ENCODE measurements at places on chromosomes 7 and 10. TPM values are rescaled to one million over a fixed set of nuclear protein-coding genes. Genes with fewer than 3 reads are reported as not detected.

SHH gene
- 0.05 TPM for total RNA-seq

GRCh38 chr7:7417851-7418250 is 117.8 kb downstream of the COL28A1 start:
- no peaks in the 10 kb centered on the region for H3K27me3 ChIP-seq
- no peak for DNase-seq
- H3K4me3 ChIP-seq: no peak overlapping the region
- no peaks in the 10 kb centered on the region for H3K36me3 ChIP-seq

GRCh38 chr7:3753868-3754267 is 452.8 kb downstream of the SDK1 start:
- no peak for DNase-seq
- no peaks in the 10 kb centered on the region for H3K27me3 ChIP-seq
- no peaks in the 10 kb centered on the region for H3K4me1 ChIP-seq
- no peak overlapping the region for H3K4me3 ChIP-seq
- no peak overlapping the region for H3K27ac ChIP-seq
- peaks cover 3% of the 10 kb centered on the region for H3K36me3 ChIP-seq

ASAH2 gene
- total RNA-seq: 3.9 TPM

- H3K27ac ChIP-seq: no peak overlapping the region
- DNase-seq: no peak
- no peaks in the 10 kb centered on the region for H3K27me3 ChIP-seq
- peaks cover 18% of the 10 kb centered on the region for H3K4me1 ChIP-seq
- H3K4me3 ChIP-seq: no peak overlapping the region
These were observed 705.0 kb downstream of the AUTS2 start for GRCh38 chr7:70303309-70303708.

DNTT gene
- not detected for total RNA-seq

DNA sequence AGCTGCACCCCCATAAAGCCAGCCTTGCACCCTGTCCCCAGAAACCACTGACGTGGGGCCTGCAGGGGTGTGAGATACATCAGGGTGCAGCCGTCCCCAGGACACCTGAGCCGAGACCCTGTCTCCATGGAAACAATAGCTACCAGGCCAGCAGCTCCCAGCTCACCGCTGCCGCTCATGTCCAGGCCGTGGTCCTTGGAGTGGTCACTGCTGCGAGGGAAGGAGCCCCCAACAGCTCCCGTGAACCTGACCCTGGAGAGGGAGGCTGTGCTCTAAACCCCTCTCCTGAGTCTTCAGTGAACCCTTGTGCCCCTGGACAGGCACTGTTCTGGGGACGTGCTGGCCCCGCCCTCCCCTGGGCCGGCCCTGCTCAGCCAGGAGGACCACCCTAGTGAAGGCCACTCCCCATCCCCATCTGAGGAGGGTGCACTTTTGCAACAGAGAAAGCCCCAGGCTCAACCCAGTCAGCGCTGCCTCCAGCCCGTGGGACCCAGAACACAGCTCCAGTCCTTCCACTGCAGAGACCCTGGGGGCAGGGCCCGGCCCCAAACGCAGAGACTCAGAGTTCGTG is 19.6 kb upstream of the INPP5A start:
- no peaks in the 10 kb centered on the region for H3K4me1 ChIP-seq
- H3K27me3 ChIP-seq: no peaks in the 10 kb centered on the region
- no peak overlapping the region for H3K27ac ChIP-seq
- DNase-seq: no peak
- H3K36me3 ChIP-seq: peaks cover 1% of the 10 kb centered on the region
- no peak overlapping the region for H3K4me3 ChIP-seq

TFPI2 gene
- total RNA-seq: 0.34 TPM

UMAD1 gene
- 31.4 TPM for total RNA-seq

ELFN1 gene
- not detected for total RNA-seq

SPDYE17 gene
- total RNA-seq: not detected

MBL2 gene
- not detected for total RNA-seq

STEAP1B gene
- not detected for total RNA-seq

DNA sequence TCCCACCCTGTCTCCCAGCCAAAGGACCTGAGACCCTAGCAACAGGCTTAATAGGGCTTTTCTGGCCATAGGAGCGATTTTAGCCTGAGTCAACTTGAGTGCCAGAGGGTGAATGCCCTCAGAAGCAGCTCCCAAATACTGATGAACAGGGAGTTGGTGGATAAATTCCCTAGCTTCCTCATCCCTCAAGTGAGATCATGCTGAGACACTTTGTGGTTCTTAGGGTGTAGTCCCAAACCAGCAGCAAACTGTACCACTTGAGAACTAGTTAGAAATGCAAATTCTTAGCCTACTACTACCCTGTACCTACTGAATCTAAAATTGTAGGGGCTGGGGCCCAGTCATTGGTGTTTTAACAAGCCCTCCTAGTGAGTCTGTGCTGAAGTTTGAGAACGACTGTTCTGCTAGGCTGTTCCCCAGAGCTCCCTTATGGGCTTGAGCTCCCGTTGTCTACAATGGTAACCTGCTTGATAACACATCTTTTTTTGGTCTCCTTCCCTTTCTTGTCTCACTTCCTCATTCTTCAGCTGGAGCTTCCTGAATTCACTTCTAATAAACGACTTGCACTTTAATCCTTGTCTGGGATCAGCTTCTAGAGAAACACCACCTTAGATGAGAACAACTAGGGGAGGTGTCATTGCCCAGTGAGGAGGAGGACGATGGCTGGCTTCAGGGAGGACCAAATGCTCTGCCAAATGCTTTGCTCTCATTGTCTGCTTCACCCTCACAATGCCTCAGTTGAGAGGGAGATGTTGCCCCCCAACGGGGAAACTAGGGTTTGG is 18.2 kb upstream of the CDH23 start:
- H3K4me3 ChIP-seq: no peak overlapping the region
- no peak for DNase-seq
- H3K27me3 ChIP-seq: no peaks in the 10 kb centered on the region
- H3K27ac ChIP-seq: no peak overlapping the region
- no peaks in the 10 kb centered on the region for H3K36me3 ChIP-seq

LIPK gene
- total RNA-seq: not detected

GRCh38 chr7:32364581-32364980 is 125.6 kb downstream of the LSM5 start:
- DNase-seq: no peak
- H3K27ac ChIP-seq: no peak overlapping the region
- H3K4me1 ChIP-seq: no peaks in the 10 kb centered on the region

DNA sequence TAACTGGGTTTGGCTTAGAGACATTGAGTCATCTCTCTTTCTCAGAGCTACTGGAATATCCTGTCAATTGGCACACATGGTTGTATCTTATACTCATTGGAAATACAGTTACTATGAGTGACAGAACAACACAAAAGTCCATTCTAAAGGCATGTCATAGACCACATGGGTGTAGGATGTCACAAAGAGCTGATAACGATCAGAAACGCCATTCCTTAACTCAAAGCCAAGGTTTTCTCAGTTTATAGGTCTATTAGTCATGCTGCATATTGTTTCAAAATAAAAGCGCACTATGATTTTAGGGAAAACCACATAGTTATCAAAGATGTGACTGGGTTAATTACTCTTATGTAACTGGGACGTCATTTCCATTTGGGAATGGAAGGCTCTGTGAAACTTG is 147.2 kb upstream of the FAM171A1 start:
- H3K4me3 ChIP-seq: no peak overlapping the region
- peaks cover 22% of the 10 kb centered on the region for H3K27me3 ChIP-seq
- H3K36me3 ChIP-seq: no peaks in the 10 kb centered on the region
- H3K4me1 ChIP-seq: no peaks in the 10 kb centered on the region
- DNase-seq: no peak
- no peak overlapping the region for H3K27ac ChIP-seq

- no peak for DNase-seq
- no peak overlapping the region for H3K4me3 ChIP-seq
- H3K4me1 ChIP-seq: no peaks in the 10 kb centered on the region
- H3K27ac ChIP-seq: no peak overlapping the region
- H3K27me3 ChIP-seq: no peaks in the 10 kb centered on the region
These were observed 132.1 kb downstream of the CSTF2T start for GRCh38 chr10:51567271-51567670.

GRCh38 chr7:5701085-5701914 is 80.2 kb downstream of the RNF216 start:
- H3K27me3 ChIP-seq: no peaks in the 10 kb centered on the region
- peaks cover 11% of the 10 kb centered on the region for H3K36me3 ChIP-seq
- peak overlapping the region; percentile 73 for H3K4me3 ChIP-seq
- H3K27ac ChIP-seq: peak overlapping the region; percentile 22
- DNase-seq: peak; percentile 79
- H3K4me1 ChIP-seq: peaks cover 91% of the 10 kb centered on the region

DNA sequence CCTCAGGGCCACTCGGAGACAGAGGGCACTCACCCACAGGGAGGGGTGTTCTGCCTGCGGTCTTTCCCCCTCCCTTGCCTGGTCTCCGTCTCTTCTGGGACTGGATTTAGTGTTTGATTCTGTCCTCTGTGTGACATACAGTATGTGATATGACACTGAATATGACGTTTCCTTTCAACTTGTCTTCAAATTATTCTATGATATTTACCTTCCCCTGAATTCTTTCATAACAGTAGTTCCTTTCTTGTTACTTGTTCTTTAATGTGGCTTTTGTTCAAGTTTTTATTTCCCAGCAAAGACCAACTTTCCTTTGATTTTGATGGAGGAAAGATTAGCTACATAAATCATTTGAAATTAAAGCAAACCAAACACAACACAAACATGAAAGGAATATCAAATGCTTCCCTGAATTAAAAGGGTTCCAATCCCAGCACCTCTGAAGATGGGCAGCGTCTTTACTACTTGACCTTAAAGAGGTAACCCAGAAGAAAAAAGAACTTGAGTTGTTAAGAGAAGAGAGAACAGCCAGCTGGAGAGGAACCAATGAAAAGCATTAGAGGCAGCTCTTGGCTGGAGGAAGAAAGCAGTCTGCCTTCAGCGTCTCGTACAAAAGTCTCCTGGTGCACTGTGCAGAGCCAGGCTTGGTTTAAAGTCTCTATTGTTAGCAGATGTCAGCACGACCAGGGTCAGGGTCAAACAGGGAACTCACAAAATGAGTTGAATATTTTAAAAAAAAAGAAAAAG is 18.3 kb upstream of the RHEB start:
- no peak for DNase-seq
- H3K27ac ChIP-seq: no peak overlapping the region
- H3K27me3 ChIP-seq: peaks cover 29% of the 10 kb centered on the region
- no peak overlapping the region for H3K4me3 ChIP-seq
- H3K4me1 ChIP-seq: peaks cover 13% of the 10 kb centered on the region
- no peaks in the 10 kb centered on the region for H3K36me3 ChIP-seq

GRCh38 chr7:20738518-20739481 is 47.9 kb downstream of the SP8 start:
- H3K4me1 ChIP-seq: no peaks in the 10 kb centered on the region
- no peaks in the 10 kb centered on the region for H3K36me3 ChIP-seq
- no peak for DNase-seq
- H3K4me3 ChIP-seq: no peak overlapping the region

- peak overlapping the region; percentile 22 for H3K27ac ChIP-seq
- DNase-seq: no peak
- H3K27me3 ChIP-seq: no peaks in the 10 kb centered on the region
- H3K4me1 ChIP-seq: peaks cover 18% of the 10 kb centered on the region
- H3K4me3 ChIP-seq: no peak overlapping the region
- H3K36me3 ChIP-seq: no peaks in the 10 kb centered on the region
These were observed 29.9 kb downstream of the POLL start for GRCh38 chr10:101558204-101558603.

GRCh38 chr10:123755061-123755460 is 88.9 kb downstream of the GPR26 start:
- H3K27me3 ChIP-seq: peaks cover 11% of the 10 kb centered on the region
- H3K4me3 ChIP-seq: no peak overlapping the region
- H3K36me3 ChIP-seq: no peaks in the 10 kb centered on the region
- H3K4me1 ChIP-seq: no peaks in the 10 kb centered on the region
- no peak for DNase-seq

DNA sequence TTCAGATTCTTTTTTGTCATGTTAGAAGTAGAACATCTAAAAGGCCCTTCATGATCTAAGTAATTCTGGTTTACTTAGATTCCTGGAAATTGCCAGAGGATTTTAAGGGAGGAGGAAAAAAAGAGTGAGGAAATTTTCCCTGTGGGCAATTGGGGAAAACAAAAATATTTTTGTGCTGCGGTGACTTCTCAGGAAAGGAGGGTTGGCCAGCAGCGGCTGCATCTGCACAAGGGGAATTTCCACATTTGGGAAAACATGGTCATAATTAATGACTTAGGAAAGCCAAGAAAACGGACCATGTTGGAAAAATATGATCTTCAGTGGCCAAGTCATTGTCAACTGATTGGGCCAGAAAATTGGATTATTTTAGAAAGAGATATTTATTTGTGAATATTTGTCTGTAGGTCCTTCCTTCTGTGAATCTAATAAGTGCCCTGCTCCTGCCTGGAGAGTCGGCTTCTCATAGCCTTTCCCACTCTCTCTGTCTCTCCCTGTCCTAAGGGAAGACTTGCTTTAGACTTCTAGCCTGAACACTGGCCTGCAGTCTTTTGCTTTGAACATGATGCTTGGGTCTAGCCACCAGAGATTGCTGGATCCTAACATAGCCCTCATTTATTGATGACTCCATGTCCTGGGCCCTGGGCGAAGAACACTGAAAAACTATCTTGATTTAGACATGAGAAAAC is 124.2 kb upstream of the MKLN1 start:
- no peaks in the 10 kb centered on the region for H3K4me1 ChIP-seq
- no peaks in the 10 kb centered on the region for H3K36me3 ChIP-seq
- no peak for DNase-seq
- no peak overlapping the region for H3K27ac ChIP-seq
- H3K4me3 ChIP-seq: no peak overlapping the region

SLC18A3 gene
- total RNA-seq: not detected

GRCh38 chr7:47582764-47583738 is 1.1 kb upstream of the TNS3 start:
- no peak for DNase-seq
- H3K4me3 ChIP-seq: no peak overlapping the region
- peaks cover 24% of the 10 kb centered on the region for H3K27me3 ChIP-seq
- no peak overlapping the region for H3K27ac ChIP-seq

Measured in activated T-cell treated with anti-CD3 and anti-CD28 coated beads, Interleukin-2, amount 50 U/mL, for 72 hours (primary cell).